NCI-H460 (cell line): ENCODE measurements at places on chromosomes 2 and 18. TPM values are rescaled to one million over a fixed set of nuclear protein-coding genes. Genes with fewer than 3 reads are reported as not detected.

- no peak for DNase-seq
These were observed 366.7 kb upstream of the KCNJ3 start for GRCh38 chr2:154331784-154332183.

DNA sequence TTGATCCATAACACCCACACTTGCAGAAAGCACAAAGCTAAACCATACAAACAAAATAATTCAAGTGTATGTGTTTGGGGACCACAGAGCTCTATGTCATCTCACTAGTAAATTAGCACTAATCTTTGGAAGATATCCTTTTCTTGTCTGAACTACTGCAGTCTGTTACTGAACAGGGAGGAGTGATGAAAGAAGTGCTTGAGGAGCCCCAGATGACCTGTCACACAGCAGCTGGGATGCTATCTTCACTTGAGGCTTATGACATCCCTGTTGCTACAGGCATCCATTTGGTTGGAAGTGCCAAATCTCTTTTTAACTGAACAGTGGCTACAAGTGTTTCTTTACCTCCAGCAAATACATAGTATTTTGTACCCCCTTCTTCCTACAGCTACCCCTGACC lies 386.3 kb upstream of the CHAC2 start:
- no peak for DNase-seq

IL1RN gene
- not detected in 2 replicates for total RNA-seq

TCF23 gene
- not detected in 2 replicates for total RNA-seq

DNA sequence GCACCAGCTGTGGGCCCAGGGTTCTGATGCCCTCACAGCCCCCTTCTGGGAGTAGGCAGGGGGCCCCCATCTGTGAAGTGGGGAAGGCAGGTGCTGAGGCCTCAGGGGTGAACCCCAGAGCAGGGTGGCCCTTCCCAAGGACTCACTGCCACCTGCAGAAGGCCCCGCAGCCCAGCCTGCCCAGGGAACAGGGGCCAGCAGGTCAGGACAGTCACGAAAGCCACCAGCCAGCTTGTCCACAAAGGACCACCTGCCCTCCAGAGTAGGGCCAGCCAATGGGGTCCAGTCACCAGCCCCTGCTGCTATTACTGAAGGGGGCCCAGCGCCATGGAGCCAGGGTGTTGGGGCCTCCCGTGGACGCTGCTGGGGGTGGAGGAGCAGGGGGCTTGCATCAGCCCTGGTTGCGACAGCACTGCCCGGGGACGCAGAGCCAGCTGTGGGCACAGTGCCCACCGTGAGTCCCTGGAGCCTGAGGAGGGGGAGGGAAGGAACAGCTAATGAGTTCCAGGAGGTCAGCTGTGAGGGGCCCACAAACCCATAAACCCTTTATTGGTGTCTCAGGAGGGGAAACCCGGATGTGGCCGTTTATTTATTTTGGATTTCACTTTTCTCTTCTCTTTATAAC lies 11.5 kb upstream of the SNED1 start:
- no peak for DNase-seq

ALKAL2 gene
- not detected in 2 replicates for total RNA-seq

CNDP1 gene
- total RNA-seq, result not detected in 2 replicates

DNA sequence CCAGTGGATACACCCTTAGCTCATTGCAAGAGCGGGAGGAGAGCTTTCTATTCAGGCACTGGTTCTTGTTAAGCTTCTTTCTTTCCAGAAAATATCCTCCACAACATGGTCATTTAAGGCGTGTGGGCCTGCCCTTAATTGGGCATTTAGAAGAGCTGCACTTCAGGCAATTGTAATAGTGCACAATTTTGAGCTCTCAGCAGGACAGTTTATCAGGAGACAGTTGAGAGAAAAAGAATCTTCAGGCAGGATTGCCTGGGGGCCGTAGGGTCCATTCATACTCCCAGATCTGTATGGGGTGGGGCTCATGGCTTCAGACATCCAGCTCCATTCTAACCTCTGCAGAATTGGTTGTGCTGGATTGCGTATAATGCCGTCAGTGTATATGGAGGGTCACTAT lies 6.0 kb upstream of the EPC2 start:
- no peak for DNase-seq

- no peak for DNase-seq
These were observed 275.1 kb downstream of the CDH20 start for GRCh38 chr18:61608316-61608715.

KIF1A gene
- 0.37 and 0.63 TPM in 2 replicates for total RNA-seq

KIF5C gene
- total RNA-seq, result 0.46 and 0.64 TPM in 2 replicates

ANKRD53 gene
- total RNA-seq, result not detected in 2 replicates

DNA sequence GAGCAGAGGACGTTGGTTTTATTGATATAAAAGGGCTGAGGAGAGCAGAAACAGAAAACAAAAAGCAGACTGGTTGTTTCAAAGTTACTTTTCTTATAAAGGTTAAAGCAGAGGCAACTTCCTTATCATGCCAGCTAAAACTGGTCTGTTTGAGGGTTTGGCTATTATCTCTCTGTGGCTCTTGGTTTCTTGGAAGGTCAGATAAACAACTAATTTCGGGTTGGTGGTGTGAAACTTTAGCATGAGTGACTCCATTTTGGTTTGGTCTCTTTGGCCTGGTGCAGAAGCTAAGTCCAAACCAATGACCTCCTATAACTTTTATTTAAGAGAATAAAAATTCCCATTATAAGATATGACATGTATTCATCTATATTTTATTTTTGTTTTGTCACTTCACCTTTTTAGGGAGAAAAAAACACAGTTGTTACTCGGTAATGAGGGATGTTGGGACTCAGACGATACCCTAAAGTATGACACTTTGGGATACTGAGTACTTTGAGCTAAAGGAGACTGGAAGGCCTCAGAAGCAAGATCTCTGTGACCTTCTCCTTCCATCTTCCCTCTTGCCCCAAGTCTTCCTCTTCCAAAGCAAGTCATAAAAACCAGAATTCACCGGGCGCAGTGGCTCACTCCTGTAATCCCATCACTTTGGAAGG lies 23.3 kb downstream of the TNFAIP6 start:
- DNase-seq, result no peak

- no peak for DNase-seq
These were observed 442 bp downstream of the SERPINB5 start for GRCh38 chr18:63477200-63477599.

FAP gene
- total RNA-seq, result not detected in 2 replicates

DNA sequence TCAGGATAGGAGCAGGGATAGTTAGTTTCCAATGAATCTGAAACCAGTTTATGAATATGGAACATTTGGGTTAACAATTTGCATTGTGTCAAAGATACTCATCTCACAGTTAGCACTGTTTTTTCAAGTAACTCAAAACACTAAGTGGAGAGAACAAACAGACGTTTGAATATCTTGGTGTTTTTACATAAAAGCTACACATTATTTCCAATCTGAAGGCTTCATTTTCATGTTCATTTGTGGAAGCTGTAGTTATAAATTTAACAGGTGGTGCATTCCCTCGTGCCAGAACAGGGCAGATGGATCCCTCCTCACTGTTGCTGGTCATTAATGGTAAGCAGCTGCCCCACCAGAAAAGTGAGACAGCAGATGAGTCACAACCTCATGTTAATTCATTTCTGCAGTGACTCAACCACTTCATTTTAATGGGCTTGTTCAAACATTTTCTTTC lies 286.9 kb downstream of the TMX3 start:
- no peak for DNase-seq

DNA sequence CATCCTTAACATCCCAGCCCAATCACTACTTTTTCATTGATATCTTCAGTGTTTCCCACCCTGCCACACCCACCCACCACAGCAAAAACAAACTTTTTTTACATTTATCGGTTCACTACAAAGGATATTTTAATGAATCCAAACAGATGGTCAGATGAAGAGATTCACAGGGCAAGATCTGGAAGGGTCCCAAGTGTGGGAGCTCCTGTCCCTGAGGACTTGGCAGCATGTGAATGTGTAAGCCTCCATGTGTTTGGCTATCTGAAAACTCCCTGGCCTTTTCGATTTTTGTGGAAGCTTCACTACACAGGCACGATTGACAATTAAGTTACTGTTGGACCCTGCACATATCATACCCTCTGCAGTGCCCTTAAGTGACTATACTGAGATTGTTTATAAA lies 48.1 kb upstream of the CRIM1 start:
- DNase-seq, result no peak

DNA sequence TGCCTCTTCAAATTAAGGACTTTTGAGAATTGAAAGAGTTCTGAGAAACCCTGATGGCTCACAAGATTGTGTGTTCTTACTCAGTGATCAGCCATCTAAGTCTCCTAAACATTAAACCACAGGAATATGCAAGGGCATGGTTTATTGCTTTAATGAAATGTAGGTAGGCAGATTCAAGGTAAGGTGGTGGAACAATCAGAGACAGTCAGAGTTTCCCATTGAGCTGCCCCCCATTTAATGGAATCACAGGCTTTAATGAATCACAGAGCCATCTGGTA lies 107.8 kb upstream of the LRATD1 start:
- no peak for DNase-seq

DNA sequence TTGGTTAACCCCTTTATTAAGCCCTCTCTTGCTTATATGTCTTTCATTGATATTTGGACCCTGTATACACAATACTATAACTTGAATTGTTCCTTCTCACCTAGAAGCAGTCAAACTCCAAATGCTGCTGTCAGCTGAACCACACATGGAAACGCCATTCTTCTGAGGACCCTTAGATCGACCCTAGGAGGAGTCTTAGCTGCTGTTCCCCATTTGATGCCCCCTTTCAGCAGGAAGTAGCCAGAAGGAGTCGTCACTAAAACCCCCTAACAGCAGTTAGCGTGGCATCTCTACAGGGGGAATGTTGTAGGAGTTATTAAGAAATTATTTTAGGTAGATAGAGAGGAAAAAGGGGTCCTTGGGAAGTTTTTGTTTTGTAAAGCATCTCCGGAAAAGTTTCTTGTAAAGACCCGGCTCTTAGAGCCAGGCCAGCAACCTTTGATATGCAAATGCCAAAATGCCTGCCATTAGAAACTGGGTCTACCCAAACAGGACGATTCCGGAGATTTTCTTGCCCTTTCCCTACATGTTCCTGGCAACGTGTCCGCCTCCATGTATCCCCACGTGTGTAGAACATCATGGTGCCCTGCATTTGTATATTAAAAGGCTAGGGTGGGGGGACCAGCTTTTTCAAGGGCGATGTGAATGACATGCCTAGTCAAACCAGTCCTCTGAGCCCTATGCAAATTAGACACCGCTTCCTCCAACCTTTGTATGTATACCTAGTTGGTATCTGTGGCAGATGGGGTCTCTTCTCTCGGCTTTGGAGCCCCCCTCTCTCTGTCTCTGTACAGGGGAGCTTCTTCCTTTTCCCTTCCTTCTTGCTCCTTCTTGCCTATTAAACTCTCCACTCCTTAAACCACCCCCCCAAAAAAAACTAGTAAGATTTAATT lies 638.4 kb upstream of the POU3F3 start:
- no peak for DNase-seq

SIX3 gene
- total RNA-seq, result 0.17 TPM in 2 replicates

GRCh38 chr2:200681697-200682096 lies 95.9 kb downstream of the AOX1 start:
- DNase-seq, result no peak

DNA sequence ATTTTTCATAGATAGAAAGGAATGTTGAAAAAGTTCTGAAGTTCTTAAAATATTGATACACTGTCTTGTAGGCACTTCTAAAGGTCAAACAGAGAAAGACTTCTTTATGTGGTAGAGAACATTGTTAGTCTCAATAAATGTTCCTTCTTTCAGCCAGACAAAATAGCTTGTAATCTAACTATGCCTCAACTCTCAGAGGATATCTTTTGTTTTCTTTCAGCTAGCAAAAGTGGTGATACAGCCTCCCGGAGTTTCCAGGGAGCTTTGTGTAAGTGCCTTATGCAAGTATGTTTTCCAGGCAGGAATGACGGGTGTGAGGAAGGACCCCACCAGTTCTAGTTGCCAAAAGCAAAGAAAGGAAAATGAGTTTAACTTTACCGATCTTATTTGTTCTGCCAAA lies 452.1 kb upstream of the ST6GAL2 start:
- DNase-seq, result no peak

DSG4 gene
- total RNA-seq, result not detected in 2 replicates

KCNE4 gene
- 201 and 213 TPM in 2 replicates for total RNA-seq

DNA sequence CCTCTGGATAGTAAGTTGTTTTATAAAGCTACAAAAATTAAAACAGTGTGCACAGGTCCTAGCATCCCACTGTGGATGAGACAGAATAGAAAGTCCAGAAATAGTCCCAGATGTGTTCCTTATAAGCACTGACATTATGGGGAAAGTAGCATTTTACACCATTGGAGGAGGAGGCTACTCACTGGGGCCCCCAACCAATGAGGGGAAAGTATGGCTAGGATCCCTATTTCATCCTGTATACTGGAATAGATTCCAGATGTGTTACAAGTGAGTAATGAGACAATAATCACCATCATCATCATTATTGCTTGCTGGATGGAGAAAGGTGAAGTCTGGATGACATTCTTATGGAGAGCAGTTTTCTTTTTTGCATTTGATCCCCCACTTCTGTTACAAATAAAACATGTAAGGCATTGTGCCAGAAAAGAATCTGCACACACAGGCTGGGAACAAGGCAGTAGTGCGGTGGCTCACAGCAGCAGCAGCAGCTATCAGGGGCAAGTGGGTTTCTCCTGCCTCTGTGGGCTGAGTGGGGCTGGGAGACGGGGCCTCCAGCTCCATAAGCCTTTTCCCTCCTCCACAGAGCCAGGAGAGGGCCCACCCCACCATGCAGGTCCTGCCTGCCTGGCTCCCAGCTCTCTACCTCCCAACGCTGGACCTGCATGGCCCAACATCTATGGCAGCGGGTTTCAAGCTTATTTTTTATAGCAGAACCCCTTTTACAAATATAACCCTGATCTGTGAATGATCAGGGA lies 5.0 kb downstream of the ARID5A start:
- DNase-seq, result no peak

- DNase-seq, result peak; percentile 43
These were observed 35.2 kb upstream of the NAPG start for GRCh38 chr18:10490401-10491165.

- DNase-seq, result no peak
These were observed 77.7 kb upstream of the IGFBP5 start for GRCh38 chr2:216773072-216773471.

DNA sequence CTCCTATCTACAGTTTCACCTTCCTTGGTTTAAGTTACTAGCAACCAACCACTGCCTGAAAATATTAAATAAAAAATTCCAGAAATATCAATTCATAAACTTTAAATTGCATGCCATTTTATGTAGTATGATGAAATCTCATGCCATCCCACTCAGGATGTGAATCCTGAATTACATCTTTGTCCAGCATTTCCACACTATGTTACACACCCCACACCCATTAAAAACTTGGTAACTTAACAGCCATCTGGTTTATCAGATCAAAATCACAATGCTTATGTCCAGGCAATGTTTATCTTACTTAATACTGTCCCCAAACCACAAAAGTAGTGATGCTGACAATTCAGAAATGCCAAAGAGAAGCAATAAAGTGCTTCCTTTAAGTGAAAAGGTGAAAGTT lies 21.6 kb downstream of the CUL3 start:
- no peak for DNase-seq

DNA sequence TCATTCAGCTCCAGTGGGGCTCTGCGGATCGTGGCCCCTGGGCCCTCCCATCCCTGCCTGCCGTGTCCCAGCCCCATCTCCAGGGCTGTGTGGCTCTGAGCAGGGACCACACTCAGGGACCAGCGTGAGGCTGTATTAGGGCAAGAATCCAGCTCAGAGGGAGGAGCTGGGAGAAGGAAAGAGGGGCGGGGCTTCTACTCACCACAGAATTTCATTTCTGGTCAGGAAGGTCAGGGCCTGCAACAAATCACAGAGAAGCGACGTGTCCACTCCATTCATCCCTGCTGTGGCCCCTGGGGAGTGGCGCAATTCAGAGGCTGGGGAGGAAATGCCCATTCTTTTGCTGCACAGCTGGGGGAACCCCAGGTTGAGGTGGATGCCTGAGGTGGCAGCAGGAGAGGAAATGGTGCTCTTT lies 828 bp downstream of the CIB4 start:
- peak; percentile 26 for DNase-seq
